ENCODE measurements at places on chromosomes 4 and X. TPM values are rescaled to one million over a fixed set of nuclear protein-coding genes. Genes with fewer than 3 reads are reported as not detected.

The PABPC1L2B gene
- not detected for total RNA-seq

The CT83 gene
- total RNA-seq = not detected

The GPC3 gene
- total RNA-seq = not detected

The IL13RA2 gene
- total RNA-seq = 0.60 TPM

The UBA6 gene
- total RNA-seq = 20.9 TPM

The DMRTC1 gene
- total RNA-seq = not detected

The SPACA5 gene
- not detected for total RNA-seq

The CFAP47 gene
- total RNA-seq = not detected

The APLN gene
- total RNA-seq = 0.72 TPM

The FDCSP gene
- total RNA-seq = not detected

The BMP3 gene
- total RNA-seq = not detected

The AKAP14 gene
- not detected for total RNA-seq

The CENPVL2 gene
- not detected for total RNA-seq

The MAOB gene
- total RNA-seq = 0.25 TPM

The SH3RF1 gene
- 9.3 TPM for total RNA-seq

The CRMP1 gene
- total RNA-seq = 5.3 TPM

Measured in A549 treated with dexamethasone at 1 μM for 4 hours (cell line).